Thoracic aorta (tissue), 2 donors: ENCODE measurements at places on chromosomes 11 and 22. TPM values are rescaled to one million over a fixed set of nuclear protein-coding genes. Genes with fewer than 3 reads are reported as not detected.

Gene CRYBB3
- total RNA-seq: 1.8 TPM

DNA sequence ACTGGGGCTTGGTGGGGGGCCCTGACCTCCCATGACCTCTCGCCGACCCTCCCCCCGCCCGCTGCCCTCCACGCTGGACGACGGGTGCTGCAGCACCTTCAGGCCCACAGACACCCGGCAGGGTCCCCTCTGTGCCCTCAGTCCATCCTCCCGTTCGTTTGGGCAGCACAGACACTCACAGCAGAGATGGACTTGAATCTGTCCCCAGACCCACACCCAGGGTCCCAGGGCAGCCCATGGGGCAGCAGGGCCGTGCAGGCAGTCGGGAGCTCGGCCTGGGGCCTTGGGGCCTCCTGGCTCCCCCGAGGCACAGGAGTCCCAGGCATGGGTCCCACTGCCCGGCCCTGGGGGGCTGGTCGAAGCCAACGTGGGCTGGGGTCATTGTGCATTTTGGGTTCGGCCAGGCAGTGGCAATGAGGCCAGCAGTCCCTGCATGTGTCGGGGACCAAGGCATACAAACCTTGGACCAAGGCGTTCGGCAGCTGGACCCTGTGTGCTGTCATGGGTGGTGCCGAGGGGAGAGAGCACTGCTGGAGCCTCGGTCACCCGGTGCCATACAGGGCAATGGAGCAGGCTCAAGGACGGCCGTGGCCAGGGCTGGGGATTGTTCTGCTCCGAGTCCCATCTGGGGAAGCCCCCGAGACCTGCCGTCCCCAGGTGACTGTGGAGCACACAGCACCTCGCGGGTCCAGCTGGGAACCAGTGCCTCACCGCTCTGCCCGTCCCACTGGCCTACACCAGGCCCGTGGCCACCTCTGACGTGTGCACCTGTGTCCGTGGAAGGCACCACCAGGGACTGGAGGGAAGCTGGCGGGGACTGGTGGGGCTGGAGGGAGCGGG, 19.3 kb upstream of the BRSK2 start:
- no peaks in the 10 kb centered on the region for H3K4me1 ChIP-seq
- H3K4me3 ChIP-seq: no peak overlapping the region
- no peaks in the 10 kb centered on the region for H3K27me3 ChIP-seq
- no peaks in the 10 kb centered on the region for H3K36me3 ChIP-seq
- no peak overlapping the region for H3K27ac ChIP-seq
- DNase-seq: no peak

GRCh38 chr22:36550701-36551495, 21.9 kb upstream of the EIF3D start:
- no peak overlapping the region for H3K4me3 ChIP-seq
- H3K36me3 ChIP-seq: no peaks in the 10 kb centered on the region
- H3K4me1 ChIP-seq: no peaks in the 10 kb centered on the region

- H3K27ac ChIP-seq: no peak overlapping the region
- H3K27me3 ChIP-seq: no peaks in the 10 kb centered on the region
- H3K4me1 ChIP-seq: no peaks in the 10 kb centered on the region
- DNase-seq: no peak
Observed at GRCh38 chr11:83827940-83828554, 541.9 kb upstream of the CCDC90B start.

GRCh38 chr22:41526830-41527799, 17.2 kb downstream of the POLR3H start:
- H3K27me3 ChIP-seq: no peaks in the 10 kb centered on the region
- H3K4me1 ChIP-seq: peaks cover 42% of the 10 kb centered on the region

GRCh38 chr11:21625982-21626381, 566.9 kb upstream of the ANO5 start:
- no peak for DNase-seq
- H3K27ac ChIP-seq: no peak overlapping the region
- no peaks in the 10 kb centered on the region for H3K4me1 ChIP-seq
- no peaks in the 10 kb centered on the region for H3K36me3 ChIP-seq

DNA sequence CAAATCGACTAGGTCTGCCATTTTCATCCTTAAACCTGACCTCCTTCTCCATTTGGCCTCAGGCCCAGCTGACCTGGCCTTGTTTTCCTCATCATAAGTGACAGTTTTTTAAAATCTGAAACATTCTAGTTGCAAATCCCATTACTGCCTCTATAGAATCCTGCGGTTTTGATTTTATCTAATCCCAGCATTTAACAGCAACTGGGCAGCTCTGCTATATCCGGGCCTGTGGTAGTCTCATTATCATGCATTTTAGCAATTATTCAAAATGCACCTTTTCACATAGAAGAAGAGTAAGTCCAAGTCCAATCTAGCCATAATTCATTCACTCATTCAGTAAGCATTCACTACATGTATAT, 28.6 kb upstream of the BIRC3 start:
- H3K36me3 ChIP-seq: no peaks in the 10 kb centered on the region
- H3K4me1 ChIP-seq: peaks cover 30% of the 10 kb centered on the region
- no peak overlapping the region for H3K4me3 ChIP-seq
- no peaks in the 10 kb centered on the region for H3K27me3 ChIP-seq
- no peak for DNase-seq
- H3K27ac ChIP-seq: no peak overlapping the region

- peak overlapping the region; percentile 44 for H3K27ac ChIP-seq
- peaks cover 7% of the 10 kb centered on the region for H3K4me1 ChIP-seq
- no peaks in the 10 kb centered on the region for H3K36me3 ChIP-seq
- DNase-seq: no peak
- no peaks in the 10 kb centered on the region for H3K27me3 ChIP-seq
Observed at GRCh38 chr11:68002938-68003845, 705 bp downstream of the UNC93B1 start.

DNA sequence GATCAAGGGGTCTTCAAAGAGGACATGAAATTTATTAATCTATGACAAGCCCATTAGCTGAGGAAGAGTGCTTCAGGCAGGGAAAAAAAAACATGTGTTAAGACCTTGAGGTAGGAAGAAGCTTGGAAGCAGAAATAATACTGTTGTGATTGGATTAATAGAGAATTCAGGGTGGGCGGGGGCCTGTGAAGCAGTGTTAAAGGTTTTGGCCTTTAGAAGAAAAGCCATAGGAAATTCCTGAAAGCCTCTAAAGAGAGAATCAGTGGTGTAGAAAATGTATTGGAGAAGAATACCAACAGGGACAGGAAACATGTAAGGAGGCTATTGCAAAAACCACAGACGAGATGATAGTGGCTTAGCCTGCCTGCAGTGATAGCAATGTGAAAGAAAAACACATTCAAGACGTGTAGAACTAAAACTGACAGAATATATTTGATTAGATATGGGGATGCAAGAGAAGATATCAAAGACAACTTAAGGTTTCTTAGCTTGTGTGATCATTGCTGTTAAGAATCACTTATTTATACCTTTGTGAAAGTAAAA, 404.4 kb upstream of the ANO3 start:
- H3K36me3 ChIP-seq: no peaks in the 10 kb centered on the region
- no peaks in the 10 kb centered on the region for H3K4me1 ChIP-seq
- no peaks in the 10 kb centered on the region for H3K27me3 ChIP-seq
- no peak overlapping the region for H3K27ac ChIP-seq
- no peak for DNase-seq

DNA sequence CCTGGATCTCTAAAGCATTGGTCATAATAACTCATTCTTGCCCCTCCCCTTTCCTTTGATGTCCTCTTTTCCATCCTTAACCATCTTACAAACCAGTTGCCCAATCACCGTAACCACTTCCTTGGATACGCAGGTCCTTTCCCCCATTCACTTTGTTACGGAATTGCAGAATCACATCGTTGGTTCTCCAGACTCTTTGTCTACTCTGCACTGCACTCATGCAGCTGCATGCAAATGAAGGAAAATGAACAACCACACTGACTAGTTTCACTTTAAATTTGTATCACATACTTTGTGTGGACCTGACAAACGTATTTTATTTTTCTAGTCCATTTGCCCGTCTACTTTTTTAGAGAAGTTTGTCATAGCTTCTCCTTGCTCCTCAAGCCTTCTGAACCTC, 69.9 kb downstream of the SLC5A12 start:
- no peak overlapping the region for H3K4me3 ChIP-seq
- no peaks in the 10 kb centered on the region for H3K36me3 ChIP-seq
- no peaks in the 10 kb centered on the region for H3K4me1 ChIP-seq
- H3K27ac ChIP-seq: no peak overlapping the region

GRCh38 chr11:77596626-77597025, 6.9 kb downstream of the AQP11 start:
- H3K27ac ChIP-seq: no peak overlapping the region
- no peak overlapping the region for H3K4me3 ChIP-seq
- H3K27me3 ChIP-seq: no peaks in the 10 kb centered on the region
- DNase-seq: no peak

GRCh38 chr11:8262552-8263108, 1.0 kb downstream of the LMO1 start:
- no peaks in the 10 kb centered on the region for H3K36me3 ChIP-seq
- no peak overlapping the region for H3K27ac ChIP-seq
- H3K4me1 ChIP-seq: peaks cover 14% of the 10 kb centered on the region
- peak overlapping the region; percentile 73 for H3K4me3 ChIP-seq

DNA sequence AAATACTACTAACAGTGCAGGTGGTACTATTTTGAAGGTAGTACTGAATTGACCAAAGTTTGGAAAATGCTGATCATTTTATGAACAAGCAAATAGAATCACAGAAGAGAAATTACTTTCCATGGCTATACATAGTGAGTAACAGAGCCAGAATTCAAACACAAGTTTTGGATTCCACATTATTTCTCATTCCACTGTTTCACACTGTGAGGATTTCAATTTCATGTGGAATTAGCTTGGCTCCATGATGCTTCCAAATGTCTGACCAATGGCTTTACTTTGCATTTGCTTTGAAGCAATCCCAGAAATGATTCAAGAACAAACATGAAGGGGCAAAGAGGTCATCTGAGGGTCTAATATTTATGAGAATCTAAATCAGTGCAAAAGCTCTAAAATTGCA, 98.1 kb downstream of the BBOX1 start:
- H3K36me3 ChIP-seq: no peaks in the 10 kb centered on the region
- no peak overlapping the region for H3K27ac ChIP-seq
- H3K4me1 ChIP-seq: peaks cover 10% of the 10 kb centered on the region
- no peaks in the 10 kb centered on the region for H3K27me3 ChIP-seq
- no peak for DNase-seq

GRCh38 chr11:61602775-61603569, 22.1 kb upstream of the SYT7 start:
- peak overlapping the region; percentile 0 for H3K27ac ChIP-seq
- no peaks in the 10 kb centered on the region for H3K36me3 ChIP-seq
- H3K4me3 ChIP-seq: no peak overlapping the region
- peak; percentile 39 for DNase-seq

- DNase-seq: no peak
- no peaks in the 10 kb centered on the region for H3K36me3 ChIP-seq
Observed at GRCh38 chr11:125494031-125494360, 2.1 kb downstream of the FEZ1 start.

- no peaks in the 10 kb centered on the region for H3K27me3 ChIP-seq
- no peaks in the 10 kb centered on the region for H3K4me1 ChIP-seq
- no peak overlapping the region for H3K4me3 ChIP-seq
- DNase-seq: no peak
- H3K36me3 ChIP-seq: no peaks in the 10 kb centered on the region
Observed at GRCh38 chr22:29715240-29715639, 4.6 kb upstream of the CABP7 start.

DNA sequence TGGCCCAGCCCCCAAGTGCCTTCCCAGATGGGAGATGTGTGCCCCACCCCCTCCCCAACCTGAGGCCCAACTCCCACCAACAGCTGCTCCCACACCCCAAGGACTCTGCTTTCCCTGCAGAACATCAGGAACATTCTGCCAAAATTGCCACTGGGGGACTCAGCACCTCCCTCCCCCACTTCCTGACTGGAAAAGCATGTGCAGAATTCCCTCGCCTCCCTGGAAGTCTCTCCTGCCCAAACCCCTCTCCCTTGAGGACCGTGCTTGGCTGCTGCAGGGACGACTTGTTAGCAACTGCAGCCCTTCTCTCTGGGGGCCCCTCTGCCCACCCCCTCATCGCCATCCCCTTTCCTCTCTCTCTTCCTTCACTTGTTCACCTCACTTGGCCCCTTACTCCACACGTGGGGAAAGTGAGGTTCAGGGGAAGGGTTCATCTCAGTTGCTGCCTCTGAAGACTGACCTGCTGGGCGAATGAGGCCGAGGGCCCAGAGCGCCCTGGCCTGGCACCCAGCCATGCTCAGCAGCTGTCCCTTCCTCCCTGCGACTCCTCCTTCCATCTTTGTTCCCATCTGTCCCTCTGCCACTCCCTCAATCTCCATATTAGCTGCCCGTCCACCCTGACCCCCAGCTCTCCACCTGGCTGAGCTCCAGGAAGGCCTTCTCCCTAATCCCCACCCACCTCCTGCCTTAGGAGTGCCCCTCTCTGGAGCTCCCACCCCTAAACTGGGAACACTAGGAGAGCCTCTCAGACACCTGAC, 105.1 kb downstream of the CHST1 start:
- DNase-seq: no peak
- no peak overlapping the region for H3K4me3 ChIP-seq
- H3K27ac ChIP-seq: no peak overlapping the region
- no peaks in the 10 kb centered on the region for H3K4me1 ChIP-seq
- H3K27me3 ChIP-seq: no peaks in the 10 kb centered on the region

Gene MB
- total RNA-seq: not detected

DNA sequence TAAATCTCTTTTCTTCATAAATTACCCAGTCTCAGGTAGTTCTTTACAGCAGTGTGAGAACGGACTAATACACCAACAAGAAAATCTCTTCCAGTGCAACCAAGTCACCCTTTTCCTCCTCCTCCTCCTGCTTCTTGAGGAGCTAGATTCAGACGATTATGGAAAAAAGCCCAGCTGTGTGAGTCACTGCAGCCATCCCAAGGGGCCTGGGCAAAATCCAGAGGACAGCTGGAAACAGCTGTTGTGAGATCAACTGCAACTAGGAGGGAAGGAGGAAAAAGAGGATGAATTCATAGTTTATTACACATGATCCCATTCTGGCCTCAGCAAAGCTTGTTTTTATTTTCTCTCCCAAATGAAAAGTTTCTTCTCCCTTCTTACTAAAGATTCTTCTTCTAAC, 32.9 kb downstream of the RBFOX2 start:
- peaks cover 40% of the 10 kb centered on the region for H3K4me1 ChIP-seq
- no peak overlapping the region for H3K4me3 ChIP-seq
- peak; percentile 27 for DNase-seq
- H3K36me3 ChIP-seq: no peaks in the 10 kb centered on the region
- H3K27me3 ChIP-seq: no peaks in the 10 kb centered on the region

GRCh38 chr11:106061954-106062949, 14.9 kb downstream of the KBTBD3 start:
- H3K4me3 ChIP-seq: no peak overlapping the region
- no peaks in the 10 kb centered on the region for H3K4me1 ChIP-seq
- DNase-seq: no peak
- H3K27me3 ChIP-seq: no peaks in the 10 kb centered on the region

GRCh38 chr22:42340829-42341383, 70.5 kb upstream of the TCF20 start:
- H3K27ac ChIP-seq: no peak overlapping the region
- DNase-seq: no peak
- peaks cover 17% of the 10 kb centered on the region for H3K4me1 ChIP-seq
- H3K4me3 ChIP-seq: no peak overlapping the region
- no peaks in the 10 kb centered on the region for H3K27me3 ChIP-seq
- no peaks in the 10 kb centered on the region for H3K36me3 ChIP-seq
